WERI-Rb-1 (cell line): ENCODE measurements at places on chromosomes 1 and 21.
A peak's percentile ranks its signal among the peaks of the same experiment; 100 is the strongest.

- no peak for DNase-seq
Measured at GRCh38 chr1:56169856-56170255, 409.5 kb downstream of the PLPP3 start.

DNA sequence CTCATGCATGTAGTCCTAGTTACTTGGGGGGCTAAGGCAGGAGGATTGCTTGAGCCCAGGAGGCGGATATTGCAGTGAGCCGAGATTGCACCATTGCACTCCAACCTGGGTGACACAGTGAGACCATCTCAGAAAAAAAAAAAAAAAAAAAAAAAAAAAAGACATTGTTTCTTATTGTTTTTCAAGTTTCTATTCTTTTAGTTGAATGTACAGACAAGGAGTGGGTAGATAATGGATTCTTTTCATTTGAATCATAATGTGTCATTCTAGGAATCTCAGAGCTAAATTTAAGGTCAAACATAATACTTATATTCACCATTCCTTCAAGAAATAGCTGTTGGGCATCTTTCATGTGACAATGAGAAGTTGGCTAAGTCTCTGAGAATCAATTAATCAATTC, 157.0 kb upstream of the C21orf91 start:
- DNase-seq: no peak

GRCh38 chr1:157965584-157965983, 27.9 kb upstream of the KIRREL1 start:
- DNase-seq: no peak

- no peak for DNase-seq
Measured at GRCh38 chr1:55524006-55524405, 308.8 kb upstream of the USP24 start.

- DNase-seq: no peak
Measured at GRCh38 chr1:228073061-228073856, 9.2 kb upstream of the ARF1 start.

GRCh38 chr1:221921936-221922335, 180.0 kb upstream of the DUSP10 start:
- DNase-seq: no peak

DNA sequence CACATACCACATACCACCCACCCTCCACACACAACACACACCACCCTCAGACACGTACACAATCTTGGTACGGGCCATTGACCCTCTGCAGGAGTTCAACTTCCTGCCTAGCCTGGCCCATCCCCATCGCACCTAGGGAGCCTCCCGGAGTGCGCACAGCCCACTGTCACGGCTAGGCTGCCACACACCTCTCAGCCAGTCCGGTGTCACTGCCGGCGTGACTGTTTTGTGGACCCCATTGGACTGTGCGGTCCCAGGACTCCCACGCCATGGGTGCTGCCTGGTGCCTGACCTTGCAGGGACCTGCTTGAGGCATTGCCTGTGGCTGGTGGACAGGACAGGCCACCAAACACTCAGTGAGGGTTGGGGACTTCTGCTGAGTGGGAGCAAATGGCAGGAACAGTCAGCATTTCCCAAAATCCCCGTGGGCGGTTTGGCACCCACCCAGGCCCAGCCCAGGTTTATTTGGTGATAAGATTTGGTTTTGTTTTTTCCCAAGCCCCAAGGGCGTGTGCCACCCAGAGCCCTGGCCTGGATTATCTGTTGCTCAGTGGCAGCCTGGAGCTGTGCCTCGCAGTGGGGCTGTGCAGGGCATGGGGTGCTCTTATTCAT, 27.7 kb downstream of the RAB7B start:
- DNase-seq: no peak

GRCh38 chr1:226980565-226981385, 40.7 kb downstream of the COQ8A start:
- DNase-seq: no peak

DNA sequence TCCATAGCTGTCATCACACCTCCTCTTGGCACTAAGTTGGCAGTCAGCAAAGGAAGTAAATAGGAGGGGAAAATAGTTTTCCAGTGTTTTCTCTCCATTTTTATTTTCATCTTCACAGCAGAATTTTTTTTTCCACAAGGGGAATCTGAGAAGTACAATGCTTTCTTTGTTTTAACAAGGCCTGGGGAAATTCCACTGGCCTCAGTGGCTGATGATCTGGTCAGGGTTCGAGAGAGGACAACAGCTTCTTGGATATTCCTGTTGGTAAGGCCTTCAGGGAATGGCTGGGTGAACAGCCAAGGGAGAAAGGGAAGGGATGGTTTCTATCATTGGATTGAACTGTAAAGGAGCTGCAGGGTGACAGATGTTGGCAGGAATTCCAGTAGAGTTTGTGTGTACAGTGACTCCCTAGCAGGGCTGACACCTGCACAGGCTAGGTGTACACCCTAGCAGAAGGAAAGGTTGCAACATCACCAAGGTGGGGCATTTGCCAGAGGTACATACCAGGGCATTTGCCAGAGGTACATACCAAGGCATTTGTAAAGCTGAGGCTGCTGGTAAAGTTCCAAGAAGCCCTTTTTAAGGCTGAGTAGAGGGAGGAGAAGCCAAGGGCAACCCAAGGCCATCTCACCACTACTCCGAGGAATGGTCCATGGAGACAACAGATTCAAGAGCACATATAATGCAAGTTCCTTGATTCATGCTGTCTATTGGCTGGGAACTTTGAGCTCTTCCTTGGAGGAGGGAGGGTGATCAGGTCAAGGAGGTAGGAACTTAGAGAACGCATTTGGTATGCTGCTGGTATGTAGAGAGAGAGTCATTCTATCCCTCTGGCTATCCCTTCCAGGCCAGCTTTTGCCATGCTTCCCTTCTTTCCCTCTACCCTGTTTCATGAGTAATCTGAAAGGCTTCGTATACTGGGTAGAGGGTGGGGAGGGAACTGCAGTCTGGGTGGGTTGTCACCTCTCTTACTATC, 3.1 kb downstream of the GJA5 start:
- DNase-seq: no peak

DNA sequence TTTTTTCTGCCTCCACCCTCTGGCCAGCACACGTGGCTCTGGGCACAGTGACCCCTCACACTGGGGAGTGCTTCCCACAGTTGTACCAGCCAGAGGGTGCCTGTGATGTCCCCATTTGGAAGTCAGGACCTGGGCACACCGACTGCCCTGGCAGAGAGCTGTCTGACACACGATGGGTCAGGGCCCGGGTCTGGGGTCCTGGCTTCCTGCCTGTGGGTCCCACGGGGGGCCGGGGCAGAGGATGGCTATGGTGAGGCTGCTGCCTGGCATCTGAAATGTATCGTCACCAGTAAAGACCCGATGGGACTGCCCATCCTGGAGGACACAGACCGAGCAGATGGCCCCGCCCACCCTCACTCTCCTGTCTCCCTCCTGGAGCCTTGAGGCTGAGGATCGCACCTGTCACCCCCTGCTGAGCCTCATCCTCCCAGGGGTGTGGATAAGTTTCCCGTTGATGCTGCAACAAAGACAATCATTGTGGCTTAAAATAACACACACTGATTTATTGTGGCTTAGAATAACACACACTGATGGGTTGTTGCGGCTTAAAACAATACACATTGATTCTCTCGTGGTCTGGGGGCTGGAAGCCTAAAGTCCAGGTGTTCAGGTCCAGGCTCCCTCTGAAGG, 88.8 kb upstream of the TTC34 start:
- DNase-seq: peak; percentile 30

DNA sequence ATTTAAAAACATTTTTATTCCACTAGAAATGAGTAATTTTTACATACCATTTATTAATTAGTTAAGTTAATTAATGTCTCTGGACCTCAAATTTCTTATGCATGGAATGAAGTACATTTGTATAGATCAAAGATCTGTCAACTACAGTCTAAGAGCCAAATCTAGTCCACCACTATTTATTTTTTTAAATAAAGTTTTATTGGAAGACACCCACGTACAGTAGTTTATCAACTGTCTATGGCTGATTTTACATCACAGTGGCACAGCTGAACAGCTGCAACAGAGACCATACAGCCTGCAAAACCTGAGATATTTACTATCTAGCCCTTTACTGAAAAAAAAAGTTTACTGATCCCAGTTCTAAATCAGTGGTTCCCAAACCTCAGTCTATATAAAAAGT, 188.6 kb upstream of the HP1BP3 start:
- no peak for DNase-seq

- peak; percentile 67 for DNase-seq
Measured at GRCh38 chr1:162391790-162392563, 10.4 kb downstream of the C1orf226 start.

GRCh38 chr1:5937373-5937857, 54.8 kb downstream of the NPHP4 start:
- no peak for DNase-seq

DNA sequence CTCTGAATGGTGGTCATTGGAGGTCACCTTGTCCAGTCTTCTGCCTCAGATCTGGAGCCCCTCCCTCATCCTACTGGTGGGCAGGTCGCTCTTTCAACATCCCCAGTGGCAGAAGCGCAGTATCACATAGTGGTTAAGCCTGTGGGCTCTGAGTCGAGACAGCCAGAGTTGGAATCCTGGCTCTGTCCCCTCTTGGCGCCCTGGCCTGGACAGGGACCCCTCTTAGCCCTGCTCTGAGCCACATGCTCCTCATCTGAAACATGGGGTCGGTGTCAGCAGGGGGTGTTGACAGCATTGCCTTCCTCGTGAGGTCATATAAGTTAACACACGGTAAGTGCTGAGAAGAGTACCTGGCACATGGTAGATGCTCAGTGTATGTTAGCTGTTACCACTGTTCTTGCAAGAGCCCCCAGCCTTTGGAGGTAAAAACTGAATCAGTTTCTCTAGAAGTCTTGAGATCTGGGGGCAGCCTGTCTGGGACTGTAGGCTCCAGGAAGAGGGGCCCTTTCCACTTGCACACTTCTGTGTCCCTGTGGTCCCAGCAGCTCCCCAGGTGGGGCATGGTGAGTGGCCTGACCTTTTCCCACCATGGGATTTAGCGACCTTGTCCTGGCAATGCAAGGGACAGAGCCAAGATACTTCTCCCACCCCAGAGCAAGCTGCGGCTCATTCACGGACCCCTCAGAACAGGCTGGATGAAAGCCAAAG, 6.4 kb downstream of the ZC3H12A start:
- no peak for DNase-seq

DNA sequence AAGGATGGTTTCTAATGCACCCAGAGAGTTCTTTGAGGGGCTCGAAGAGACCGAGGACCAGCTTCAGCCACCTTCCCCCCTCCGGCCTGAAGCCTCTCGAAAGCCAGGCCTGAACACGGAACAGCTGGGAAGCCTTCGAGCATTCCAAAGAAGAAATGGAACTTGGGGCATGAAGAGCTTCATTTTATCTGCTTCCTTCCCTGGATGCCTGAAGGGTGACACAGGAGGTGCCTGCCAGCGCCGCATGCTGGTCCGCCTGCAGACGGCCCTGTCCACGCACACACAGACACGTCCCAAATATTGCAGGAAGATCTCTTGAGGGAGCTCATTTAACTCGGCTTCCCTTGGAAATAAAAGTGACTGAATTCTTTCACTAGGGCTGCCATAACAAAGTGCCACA, 73.7 kb downstream of the TOMM20 start:
- DNase-seq: no peak

DNA sequence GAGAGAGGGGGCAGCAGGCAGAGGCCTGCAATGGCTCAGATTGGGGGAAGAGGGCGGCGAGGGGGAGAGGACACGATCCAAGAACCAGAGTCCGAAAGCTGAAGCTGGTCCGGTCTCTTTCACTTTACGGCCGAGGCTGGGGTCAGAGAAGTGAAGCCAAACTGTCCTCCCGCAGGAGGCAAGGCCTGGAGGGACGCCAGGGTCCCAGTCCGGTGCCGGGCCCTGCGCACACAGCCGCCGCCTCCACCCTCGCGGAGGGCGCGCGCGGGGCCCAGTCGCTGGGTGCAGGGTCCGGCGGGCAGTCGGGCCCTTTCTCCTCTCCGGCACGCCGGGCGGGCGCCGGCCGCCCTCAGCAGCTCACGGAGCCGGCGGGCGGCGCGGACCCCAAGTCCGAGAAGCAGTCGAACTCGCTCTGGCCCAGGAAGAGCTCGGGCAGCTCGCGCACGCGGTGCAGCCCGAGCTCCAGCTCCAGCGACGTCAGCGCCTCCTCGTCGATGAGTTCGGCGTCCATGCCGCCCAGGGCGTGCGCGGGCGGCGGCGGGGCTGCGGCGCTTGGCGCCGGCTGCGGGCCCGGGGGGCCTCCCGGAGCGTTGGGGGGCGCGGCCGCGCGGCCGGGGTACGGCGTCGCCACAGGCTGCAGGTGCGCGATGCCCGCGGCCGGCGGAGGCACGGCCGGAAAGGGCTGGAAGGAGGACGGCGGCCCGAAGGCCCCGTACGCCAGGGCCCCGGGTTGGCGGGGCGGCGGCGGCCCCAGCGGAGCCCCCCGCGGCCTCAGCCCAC, 749 bp downstream of the CITED4 start:
- DNase-seq: no peak

DNA sequence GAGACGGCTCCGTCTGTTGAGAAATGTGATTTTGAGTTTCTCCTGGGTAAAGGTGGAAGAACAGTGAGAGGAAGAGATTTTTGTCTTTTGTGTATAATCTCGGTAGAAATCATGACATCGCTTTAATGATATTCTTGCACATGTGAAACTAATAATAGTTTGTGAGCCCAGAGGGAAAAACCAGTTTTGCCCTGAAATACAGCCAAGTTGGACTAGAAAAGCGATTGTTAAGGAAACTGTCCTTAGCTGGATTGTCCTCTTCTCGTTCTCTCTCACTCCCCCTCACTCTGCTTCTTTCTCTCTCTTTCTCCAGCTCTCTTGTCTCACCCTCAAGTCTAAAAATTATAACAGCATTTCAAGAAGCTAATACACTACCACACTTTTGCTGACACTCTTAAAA, 17.1 kb downstream of the KCNJ6 start:
- no peak for DNase-seq

- no peak for DNase-seq
Measured at GRCh38 chr21:28111151-28111619, 881.5 kb downstream of the LTN1 start.

GRCh38 chr1:217021956-217022355, 298.7 kb upstream of the ESRRG start:
- no peak for DNase-seq

GRCh38 chr1:231404318-231404717, 17.8 kb downstream of the EGLN1 start:
- DNase-seq: no peak

GRCh38 chr1:9107136-9107535, 21.8 kb downstream of the GPR157 start:
- DNase-seq: no peak
